ENCODE measurements at places on chromosomes 11 and 22.
A peak's percentile ranks its signal among the peaks of the same experiment; 100 is the strongest.

DNA sequence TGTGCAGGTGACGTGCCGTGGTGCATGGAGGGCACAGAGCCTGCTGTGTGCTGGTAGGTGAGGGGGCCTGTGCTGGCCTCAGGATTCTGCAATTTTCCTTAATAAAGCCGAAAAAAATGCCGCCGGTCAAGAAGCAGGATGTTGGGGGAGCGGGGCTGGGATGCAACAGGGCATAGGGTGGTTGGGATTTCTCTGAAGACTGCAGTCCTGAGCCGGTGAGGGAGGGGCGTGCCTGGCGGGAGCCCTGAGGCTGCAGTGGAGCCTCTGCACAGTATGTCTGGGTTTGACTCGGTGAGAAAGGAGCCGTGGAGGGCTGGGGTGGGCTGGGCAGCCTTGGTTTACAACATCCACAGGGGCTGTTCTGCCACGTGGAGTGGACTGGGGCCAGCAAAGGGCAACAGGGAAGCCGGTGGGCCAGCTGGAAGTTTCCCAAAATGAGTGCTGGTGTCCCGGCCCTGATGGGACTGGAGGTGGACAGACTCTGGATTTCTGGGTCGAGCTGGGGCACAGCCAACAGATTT, 1.3 kb downstream of the CDHR5 start:
- no peak for DNase-seq

DNA sequence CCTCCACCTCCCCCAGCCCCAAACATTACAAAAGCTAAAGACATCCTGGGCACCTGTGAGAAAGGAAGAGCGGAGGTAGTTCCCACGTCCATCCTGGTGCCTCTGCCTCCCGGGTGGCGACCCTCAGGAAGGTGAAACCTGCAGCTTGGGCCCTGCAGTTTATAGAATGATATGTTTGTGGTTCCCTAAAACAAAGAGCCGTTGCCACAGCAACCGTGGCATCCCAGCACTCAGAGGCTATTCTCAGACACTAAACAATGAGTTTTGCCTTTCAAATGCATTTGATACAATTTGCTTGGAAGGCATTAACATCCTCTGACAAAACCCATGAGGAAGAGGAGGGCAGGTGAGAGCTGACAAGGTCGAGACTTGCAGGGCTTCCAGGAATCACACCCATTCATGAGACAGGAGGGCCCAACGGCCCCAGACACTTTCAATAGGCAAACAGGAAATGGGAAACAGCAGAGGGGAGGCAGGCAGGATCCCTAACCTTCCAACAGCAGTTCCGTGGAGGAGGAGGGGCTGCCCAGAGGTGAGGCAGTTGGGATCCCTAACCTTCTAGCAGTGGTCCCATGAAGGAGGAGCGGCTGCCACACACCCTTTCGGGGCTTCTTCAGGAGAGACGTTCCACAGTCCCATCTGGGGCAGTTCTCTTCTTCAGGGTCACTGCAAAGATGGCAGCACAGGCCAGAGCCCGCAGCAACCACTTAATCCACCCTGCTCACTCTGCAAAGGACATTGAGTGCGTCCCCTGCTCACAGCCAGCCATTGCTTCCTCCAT, 379.2 kb downstream of the SHANK2 start:
- no peak for DNase-seq

DNA sequence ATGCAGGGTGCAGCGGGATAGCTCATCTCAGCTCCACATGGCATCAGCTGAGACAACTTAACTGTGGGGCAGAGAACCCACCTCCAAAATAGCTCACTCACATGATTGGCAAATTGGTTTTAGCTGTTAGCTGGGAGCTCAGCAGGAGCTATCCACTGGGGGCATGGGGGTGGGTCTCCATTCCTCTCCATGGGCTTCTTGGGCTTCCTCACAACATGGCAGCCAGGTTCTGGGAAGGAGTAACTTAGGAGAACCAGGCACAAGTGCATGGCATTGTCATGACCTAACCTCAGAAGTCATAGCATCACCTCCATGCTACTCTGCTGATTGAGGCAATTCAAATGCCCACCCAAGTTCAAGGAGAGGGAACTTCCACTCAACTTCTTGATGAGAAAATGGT, 85.5 kb downstream of the MN1 start:
- DNase-seq = no peak

- no peak for DNase-seq
Observed at GRCh38 chr11:130247319-130247718, 67.4 kb downstream of the ZBTB44 start.

DNA sequence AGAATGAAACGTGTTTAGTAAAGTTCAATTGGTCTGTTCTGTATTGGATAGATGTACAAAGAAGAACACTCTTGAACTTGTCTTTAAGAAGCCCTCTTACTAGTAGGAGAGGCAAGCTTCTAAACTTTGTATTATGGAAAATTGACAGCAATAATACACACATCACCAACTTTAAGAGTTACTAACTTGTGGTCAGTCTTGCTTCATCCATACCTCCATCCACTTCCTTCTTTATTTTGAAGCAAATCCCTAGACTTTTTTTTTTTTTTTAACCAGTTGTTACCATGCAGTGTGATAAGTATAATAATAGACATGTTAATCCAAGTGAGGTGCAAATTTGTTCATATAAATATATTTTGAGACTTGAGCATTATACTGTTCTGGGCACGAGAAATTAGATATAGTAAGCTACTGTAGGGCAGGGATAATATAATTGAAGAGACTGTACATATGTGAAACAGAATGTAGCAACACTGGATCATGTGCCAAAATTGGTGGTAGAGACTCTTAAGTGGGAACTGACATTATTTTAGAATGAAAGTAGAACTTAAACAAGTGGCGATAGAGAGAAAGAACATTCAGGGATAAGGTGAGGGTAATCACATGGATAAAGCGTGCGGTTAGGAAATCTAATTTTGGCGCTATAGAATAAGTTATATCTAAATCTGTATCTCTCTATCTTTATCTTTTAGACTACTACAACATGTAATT, 6.5 kb downstream of the FAR1 start:
- DNase-seq = no peak

DNA sequence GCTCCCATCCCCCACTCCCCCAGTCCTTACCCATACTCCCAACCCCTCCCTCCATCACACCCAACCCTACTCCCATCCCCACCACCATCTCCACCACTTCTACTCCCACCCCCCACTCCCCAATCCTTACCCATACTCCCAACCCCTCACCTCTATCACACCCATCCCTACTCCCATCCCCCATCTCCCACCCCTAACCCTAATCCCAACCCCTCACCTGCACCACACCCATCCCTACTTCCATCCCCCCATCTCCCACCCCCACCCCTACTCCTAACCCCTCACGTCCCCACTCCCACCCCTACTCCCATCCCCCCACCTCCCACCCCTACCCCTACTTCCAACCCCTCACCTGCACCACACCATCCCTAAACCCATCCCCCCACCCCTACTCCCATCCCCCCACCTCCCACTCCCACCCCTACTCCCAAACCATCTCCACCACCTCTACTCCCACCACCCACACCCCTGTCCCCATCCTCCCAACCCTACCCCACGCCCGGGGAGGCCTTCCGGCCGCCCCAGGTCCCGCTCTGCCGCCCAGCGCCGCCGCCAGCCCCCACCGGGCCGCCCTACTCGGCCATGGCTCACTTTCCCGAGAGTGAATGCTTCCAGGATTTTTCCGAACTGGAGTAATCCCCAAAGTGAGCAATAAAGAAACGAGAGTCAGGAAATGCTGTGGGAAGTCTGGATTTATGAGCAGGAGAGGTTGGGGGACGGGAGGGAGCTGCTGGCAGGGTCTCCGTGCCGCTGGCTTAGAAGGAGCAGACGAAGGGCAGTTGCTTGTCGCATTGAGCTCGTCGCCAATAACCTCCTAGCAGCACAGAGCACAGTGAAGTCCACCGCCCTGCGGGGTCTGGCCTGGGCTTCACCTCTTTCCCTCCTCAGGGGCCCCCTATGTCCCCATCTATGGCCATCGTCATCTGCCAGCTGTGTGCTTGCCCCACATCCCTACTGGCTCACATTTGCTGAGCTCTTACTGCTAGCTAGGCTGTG, 4.6 kb downstream of the PRG3 start:
- DNase-seq = no peak

DNA sequence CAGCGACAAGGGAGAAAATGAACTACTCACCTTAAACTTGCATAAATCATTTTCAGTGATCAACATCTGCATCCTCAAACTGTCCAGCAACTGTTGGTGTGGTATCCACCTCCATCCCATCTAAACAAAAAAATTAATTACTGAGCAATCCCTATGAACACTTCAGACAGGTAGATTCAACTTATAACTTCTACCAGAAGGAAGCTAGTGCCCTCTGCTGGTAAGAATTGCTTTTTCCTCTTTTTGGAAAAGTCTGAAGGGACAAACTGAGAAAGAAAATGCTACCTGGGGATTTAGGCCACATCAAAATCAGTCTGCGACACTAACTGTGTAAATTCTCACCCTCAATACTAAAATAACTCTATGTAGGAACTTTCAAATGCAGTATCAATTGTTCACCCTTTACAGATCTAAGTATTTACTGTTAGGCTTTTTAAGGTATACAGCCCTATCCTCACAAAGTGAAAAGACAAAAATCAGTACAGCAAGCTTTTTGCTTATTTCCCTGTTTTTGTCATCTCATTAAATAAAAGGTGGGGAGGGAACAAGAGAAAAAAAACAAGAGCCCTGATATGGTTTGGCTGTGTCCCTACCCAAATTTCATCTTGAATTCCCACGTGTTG, 17.9 kb downstream of the CLNS1A start:
- no peak for DNase-seq

DNA sequence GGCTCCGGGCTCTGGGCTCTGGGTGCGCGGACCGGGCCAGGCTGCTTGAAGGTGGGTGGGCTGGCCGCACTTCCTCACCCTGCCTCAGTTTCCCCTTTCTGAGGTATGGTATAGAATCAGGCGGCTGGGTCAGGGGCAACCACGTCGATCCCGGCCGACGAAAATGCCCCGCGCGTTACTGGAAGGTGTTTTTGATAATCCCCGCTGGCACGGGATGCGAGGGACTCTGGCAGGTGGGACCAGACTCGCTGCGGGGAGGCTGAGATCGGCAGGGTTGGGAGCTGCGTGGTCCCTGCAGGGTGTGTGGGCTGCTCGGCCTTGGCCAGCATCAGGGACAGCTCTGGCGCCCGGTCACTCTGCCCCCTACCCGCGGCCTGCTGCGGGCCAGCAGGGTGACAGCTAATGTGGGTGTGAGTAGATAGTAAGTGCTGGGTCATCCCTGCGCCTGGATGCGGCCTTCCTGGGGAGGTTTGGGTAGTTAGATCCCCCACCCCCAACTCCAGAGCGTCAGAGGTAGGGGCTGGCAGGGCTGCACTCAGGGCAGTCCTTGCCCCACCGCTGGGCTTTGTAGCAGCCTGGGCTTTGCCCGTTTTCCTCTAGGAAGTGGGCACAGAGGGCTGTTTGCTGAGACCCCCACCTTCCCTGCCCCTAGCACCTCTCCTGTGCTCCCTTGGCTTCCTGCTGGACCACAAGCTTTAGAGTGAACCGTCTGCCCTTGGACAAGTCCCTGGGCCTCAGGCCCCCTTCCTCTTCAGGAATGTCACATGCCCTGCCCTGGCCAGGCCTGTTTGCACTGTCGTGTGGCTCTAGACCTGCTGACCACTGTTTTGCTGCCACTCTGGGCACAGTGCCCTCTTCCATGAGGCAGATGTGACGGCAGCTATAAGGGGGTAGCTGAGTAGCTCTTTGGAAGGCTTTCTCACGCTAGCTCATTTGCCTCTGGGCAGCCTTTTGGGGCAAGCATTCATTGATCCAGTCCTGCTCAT, 579 bp downstream of the TANGO2 start:
- DNase-seq = peak; percentile 14

DNA sequence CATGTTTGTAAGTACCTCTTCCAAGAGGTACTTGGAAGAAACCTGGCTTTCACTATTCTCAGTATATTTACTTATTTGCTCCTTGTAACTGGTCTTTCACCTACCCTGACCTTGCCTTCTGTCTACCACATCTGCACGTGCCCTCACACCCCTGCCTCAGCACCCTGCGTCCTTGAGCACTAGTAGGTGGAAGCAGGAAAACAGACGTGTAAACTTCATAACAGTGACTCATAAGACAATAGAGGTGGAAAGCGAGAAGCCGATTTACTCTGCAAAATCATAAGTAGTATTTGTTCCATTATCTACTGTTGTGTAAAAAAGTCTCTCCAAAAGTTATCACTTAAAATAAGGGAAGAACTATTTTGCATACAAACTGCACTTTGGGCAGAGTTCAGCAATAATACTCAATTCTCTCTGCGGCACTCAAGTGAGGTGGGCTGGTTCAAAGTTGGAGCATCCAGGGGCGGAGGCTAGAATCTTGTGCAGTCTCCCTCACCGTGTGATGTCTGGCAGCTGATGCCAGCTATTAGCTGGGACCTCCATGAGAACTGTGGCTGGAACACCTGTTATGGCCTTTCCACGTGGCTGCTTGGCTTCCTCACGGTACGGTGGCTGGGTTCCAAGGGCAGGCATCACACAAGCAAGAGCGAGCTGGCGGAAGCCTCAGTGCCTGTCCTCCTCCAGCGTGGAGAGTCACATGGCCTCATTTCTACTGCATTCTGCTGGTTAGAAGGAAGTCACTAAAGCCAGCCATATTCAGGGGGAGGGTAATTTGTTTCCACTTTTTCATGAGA, 30.4 kb downstream of the PACS1 start:
- DNase-seq = no peak

DNA sequence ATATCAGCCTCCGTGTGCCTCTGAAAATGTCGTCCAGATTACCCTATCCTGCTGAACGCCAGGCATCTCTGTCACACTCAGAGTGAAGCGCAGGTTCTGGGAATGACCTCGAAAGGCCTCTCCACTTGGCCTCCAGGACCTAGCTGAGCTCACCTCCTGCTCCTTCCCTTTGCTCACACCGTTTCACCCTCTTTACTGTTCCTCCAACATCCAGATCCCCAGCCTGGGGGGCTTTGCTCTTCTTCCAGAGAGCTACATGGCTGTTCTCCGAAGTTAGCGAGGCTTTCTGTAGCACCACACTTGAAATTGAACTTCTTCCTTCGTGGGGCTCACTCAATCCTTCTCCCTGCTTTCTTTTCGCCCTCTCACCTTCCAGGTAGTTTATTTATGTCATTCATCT, 27.9 kb downstream of the GLB1L2 start:
- no peak for DNase-seq

- no peak for DNase-seq
Observed at GRCh38 chr22:25696763-25697162, 45.2 kb upstream of the MYO18B start.

GRCh38 chr22:23591201-23591791, 11.2 kb upstream of the IGLL1 start:
- no peak for DNase-seq

DNA sequence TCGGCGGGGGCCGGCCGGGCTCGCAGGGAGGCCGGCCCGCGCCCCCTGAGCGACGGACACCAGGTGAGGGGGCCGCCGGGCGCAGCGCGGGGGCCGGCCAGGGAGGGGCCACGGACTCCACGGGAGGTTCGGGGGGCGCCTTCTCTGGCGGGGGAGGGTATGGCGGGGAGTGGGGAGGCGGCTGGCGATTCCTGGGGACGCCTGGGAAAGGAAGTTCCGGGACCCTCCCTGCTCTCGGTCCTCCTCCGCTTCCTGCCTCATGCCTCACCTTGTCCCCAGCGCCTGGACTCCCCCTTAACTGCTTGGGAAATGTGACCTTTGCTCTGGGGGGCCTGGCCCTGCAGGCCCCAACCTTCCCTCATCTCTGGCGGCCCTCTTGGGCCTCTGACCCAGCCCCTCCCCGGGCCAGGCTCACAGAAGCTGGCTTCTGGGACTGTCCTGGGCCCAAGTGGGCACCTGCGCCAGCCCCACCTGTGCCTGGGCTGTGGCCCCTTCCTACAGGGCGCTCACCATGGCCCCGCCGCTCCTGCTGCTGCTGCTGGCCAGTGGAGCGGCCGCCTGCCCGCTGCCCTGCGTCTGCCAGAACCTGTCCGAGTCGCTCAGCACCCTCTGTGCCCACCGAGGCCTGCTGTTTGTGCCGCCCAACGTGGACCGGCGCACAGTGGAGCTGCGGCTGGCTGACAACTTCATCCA, 516 bp downstream of the LRFN4 start:
- no peak for DNase-seq

Measured in GOT3 (cell line).